ENCODE measurements at places on chromosomes 5 and 9.

DNA sequence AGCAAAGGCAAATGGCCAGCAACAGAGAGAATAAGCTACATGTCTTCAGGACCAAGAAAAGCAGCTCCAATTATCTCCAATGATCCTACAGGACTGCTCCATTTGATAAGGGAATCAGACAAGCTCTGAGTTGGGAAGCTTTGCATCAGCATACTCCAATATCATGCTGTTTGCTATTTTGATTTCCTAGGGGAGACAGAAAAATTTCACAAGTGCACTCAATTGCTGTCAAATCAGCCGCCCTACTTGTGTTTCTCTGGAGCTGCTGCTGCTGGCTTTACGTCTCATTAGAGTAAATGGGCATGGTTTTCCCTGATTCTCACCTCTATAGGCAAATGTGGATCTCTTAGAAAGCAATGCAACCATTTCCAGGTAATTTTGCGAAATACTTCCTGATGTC is 201.7 kb downstream of the PRELID2 start:
- DNase-seq: no peak

DNA sequence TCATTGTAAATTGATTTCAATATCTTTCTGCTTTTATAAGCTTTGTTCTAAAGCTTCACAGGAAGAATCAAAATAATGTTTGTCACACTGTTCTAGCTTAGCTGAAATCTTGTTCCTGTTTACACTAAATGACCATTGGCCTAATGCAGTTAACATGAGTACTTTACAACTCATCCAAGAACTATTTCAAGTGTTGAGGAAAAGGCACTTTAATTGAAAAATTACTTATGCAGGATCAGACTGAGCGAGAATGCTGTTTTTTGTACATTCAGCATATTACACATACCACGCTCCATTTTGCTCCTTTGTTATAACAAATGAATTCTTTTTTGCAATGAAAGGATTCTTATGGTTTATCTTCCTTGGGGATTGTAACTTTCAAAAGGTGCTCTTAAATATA is 22.4 kb upstream of the SMIM15 start:
- no peak for DNase-seq

- DNase-seq: peak; percentile 52
Measured at GRCh38 chr5:122515709-122516431, 203.8 kb downstream of the SNCAIP start.

DNA sequence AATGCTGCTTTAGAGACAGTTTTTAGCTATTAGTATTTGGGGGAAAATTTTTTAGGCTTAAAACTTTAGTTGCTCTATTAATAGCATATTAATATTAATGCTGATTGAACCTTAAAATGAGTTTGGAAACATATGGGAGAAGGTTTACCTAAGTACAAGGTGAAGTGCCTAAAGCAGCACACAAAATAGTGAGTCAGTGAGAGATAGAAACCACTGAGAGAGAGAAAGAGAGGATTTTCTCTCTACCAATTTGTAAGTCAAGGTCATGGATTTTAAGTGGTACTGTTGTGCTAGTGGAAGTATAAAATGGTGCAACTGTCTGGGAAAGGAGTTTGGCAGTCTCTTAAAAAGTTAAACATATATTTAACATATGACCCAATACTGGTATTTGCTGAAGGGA is 64.9 kb downstream of the MARCHF3 start:
- no peak for DNase-seq

DNA sequence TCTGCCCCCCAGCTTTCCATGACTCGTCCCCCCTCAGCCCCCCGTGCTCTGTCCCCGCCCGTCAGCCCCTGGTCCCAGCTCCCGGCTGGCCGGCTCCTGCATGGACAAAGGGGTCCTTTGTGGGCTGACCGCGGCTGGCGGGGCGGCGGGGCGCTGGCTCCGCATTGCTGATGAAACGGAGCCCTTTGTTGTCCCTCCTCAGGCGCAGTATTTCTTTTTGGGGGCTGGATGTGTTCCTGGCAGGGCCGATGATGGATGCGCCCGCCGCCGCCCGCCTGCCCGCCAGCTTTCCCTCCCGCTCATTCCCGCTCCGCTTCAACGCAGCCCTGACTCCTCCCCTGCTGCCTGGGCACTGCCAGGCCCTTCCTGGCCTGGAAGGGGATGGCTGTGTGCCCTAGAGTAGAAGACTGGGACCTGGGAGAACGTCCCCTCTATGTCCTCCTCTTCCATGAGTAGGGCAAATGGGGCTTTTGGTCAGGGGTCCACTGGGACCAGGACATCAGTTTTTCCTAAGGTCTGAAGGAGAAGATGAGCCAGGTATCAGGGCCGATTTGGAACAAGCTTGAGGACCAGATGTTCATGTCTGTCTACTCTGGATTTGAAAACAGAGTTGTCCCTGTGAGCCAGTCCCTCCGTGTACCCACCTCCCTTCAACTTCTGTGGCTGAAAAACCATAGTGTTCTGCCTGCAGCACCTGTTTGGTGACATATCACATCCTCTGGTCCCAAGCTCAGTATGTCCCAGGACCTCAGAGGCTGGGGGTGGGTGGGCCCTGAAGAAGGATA is 29.0 kb downstream of the CXXC5 start:
- DNase-seq: peak; percentile 42

DNA sequence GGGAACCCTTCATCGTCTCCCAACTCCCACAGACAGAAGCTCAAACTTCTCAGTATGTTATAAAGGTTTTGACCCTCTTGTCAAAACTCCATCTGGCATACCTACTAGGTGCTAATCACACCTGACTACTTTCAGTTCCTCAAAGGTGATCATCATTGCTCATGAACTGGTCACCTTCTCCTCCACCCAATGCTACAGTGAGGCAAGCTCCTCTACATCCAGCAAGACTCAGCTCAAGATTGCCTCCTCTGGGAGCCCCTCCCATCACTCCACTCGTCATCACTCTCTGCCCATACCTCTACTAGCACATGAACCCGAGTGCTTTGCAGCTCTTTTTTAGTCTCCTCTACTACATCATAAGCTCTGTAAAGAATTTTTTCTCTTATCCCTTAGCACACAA is 102.4 kb downstream of the LPAR1 start:
- no peak for DNase-seq

DNA sequence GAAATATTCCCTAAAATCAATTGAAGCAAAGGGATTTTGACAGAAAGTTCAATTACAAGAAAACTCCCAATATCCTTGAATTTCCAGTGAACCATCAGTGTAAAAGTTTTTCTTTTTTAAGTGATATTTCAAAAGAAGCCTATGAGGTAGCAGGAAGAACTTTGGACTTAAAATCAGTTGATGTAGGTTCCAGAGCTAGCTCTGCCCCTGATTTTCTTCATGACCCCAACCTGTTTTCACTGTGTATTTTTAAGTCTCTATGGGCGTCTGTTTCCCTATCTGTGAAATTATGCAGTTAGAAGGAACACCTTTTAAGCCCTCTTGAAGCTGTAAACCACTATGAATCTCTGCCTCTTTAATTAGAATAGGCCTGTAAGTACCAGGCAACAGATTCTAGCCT is 66.2 kb upstream of the SLC1A1 start:
- no peak for DNase-seq

DNA sequence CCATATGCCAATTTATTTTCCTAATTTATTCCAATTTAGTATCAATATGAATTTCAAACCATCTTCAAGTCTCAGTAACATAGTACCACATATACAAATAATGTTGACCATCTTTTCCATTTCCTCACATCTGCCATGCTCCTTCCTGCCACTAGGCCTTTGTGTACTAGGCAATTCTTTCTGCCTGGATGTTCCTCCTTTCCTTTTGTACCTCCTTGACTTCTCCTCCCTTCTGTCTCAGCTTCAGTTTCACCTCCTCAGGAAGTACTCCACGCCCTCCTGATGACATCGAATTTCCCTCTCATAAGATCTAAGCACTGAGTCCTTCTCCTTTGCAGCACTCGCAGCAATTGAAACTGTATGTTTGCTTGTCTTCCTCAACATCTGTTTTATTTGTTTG is 53.9 kb downstream of the MEF2C start:
- DNase-seq: no peak

DNA sequence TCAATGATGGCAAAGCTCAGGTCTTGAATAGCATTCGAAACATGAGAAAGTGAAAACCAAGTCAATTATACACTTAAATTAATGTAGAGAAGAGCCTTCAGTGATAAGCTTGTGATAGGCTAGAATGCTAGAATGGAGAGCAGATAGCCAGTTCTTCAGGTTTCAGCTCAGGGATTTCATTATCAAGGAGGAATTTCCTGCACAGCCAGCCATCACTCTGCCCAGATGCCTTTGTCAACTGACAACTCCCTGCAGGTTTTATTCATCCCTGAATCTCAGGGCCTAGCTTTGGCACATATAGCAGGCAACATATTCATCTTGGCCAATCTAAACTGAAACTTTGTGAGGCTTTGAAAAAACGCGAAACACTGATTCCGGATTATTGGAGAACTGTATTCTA is 199.3 kb upstream of the CDH6 start:
- DNase-seq: no peak

DNA sequence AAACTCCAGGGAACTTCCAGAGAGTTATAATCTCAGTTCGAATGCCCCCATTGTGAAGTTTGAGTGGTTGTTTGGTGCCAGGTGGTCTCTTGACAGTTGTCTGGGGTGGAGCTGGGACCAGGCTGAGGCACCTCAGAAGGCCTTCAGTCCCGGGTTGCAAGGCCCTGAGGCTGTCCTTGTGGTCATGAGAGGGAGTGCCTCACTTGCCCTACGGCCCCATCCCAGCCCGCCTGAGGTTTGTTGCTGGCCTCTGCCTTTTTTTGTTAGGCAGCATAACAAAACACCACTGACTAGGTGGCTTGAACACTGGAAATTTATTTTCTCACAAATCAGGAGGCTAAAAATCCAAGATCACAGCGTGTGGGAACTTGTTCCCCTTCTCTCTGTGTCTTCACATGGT is 73.0 kb upstream of the PAPPA start:
- no peak for DNase-seq

GRCh38 chr5:97002983-97003382 is 67.1 kb downstream of the LNPEP start:
- DNase-seq: no peak

- peak; percentile 18 for DNase-seq
Measured at GRCh38 chr9:98943682-98944056, at the start of gene COL15A1. Gene COL15A1 (plus strand): TSS chr9:98943907. CDS start chr9:98944062, 155 bp downstream.
